Astrocyte of the hippocampus (primary cell): ENCODE measurements at places on chromosomes 12 and 14.

- no peak for DNase-seq
Measured at GRCh38 chr14:102510616-102511520, 1.3 kb upstream of the ANKRD9 start.

DNA sequence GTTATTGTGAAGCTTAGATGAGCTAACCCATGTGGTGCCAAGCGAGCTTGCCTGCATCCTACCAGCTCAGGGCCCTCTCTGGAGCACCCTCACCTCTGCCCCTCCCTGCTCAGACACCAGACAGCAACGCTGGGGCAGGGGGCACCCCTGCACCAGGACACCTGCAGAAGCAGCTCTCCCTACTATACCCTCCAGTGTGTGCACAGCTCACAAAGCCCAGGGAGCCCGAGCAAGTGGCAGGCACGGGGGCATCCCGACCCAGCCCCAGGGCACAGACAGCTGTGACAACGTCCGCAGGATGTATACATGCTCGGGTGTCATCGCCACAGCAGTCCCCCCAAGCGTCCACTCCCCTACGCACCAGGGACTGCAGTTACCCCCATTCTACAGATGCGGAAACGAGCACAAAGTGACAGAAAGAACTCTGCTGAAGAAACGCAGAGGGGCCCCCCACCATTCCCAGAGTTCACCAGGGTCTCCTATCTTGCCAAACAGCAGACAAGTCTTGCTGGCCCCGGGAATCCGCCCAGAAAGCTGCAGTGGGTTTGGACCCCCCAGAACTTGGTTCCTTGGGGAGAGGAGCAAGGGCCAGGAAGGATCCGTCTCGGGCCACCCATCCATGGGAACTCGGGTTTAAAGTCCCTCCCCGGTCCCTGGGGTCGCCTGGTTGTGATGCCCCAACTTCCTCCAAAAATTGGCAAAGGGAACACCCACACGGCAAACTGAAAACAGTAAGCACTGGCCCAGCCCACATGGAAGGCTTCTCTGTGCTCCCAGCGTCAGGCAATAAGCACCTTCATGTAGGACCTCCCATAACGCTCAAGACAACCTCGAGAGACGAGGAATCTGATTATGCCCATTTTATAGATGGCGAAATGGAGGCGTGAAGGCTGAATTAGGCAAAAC, 12.0 kb downstream of the NCOR2 start:
- DNase-seq = no peak

DNA sequence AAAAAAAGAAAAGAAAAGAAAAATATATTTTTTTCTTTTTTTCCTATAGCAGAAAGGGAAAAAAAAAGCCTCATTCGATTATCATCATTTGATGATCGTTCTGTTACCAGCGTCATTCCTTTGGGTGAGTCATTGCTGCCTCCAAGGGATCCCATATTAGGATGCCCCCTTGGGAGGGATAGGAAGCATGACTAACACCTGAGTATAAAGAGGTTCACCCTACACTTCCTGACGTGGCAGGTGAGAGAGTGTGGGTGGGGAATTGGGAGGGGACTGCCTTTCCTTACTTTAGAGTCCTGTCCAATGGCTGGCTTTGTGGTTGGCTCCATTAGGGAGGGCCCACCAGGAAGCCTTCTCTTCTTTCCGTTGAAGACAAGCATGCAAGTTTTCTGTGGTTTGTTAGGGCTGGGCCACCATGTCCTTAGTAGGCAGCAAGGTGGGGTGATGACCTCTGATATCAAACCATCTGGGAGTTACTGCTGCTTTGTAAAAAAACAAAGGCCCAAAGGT, 56.1 kb upstream of the FUT8 start:
- peak; percentile 66 for DNase-seq

- peak; percentile 24 for DNase-seq
Measured at GRCh38 chr12:24121911-24122310, 172.4 kb upstream of the SOX5 start.

- peak; percentile 5 for DNase-seq
Measured at GRCh38 chr12:38878333-38878705, 27.1 kb downstream of the CPNE8 start.

DNA sequence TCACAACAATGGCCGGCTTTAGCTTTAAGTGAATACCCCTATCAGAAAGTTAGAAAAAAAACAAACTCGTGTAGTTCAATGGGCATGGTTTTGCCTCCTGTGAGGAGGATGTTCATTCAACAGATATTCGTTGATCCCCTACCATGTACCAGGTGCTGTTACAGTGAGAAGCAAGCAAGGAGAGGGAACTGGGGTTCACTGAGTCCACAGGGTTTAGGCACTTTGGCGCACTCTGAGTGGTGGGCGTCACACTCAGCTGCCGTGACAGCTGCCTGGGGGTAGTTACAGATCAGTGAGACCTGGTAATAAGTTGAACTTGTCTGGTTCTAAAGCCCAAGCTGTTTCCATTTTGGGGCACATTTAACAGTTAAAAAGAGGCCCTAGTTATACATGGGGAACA, 74.2 kb downstream of the PAPOLA start:
- no peak for DNase-seq

- peak; percentile 7 for DNase-seq
Measured at GRCh38 chr14:23171222-23171975, 12.1 kb downstream of the SLC7A8 start.

DNA sequence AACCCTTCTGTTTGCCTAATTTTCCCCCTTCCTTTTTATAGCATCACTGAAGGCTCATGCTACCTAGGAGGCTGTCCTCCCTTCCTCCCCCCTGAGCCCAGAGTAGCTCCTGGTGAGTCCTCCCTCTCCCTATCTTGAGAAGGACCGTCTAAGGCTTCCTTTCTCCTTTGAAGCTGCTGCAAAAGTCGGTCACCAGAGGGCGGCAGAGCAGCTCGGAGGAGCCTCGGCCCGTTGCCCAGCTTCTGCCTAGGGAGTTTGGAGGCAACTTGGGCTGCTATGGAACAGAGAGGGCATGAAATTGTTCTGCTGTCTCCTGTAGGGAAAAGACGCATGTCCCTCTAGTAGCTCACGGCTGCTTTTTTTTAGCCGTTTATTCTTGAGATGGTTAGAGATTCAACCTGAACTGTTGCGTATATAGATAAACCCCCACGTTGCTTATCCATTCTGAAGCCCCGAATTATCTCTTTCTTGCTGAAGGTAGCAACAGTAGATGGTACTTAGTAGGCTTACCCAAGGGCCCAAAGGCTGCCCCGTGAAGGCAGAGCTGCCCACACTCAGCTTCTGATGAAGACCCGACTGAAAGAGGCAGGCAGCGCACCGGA, 5.7 kb downstream of the WNT5B start:
- peak; percentile 89 for DNase-seq

DNA sequence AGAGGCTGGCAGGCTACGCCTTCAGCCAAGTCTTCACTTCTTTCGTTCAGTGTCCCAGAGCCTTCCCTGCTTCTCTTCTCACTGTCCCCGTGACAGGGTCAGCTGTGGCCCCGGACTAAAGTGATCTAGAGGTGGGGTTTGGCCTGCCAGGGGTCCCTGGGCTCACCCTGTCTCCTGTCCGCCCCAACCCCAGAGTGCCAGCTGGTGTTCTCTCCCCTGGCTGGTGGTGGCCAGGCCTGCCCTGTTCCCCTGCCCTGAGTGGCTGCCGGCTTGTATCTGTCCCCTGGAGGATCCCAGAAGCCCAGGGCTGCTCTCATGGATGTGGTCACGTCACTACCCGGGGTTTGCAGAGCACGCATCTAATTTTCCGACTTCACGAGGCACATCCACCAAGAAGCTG, 297.4 kb downstream of the GLT1D1 start:
- DNase-seq = no peak

DNA sequence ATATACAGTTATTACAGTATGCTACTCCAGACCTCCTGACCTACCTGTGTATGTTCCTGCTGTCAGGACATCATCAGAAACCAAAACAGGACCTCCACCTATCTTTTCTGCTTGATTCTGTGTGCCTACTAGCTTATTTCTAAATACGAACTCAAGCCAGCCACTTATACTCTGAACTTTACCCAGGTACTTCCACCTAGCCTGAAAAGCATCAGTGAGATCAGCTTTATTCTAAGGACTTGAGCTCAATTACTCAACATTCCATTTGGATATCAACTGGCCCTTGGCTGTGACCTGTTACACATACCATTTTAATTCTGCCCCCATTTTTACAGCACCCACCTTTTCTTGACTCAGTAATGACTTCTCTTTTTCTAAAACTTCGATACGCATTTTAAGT, 29.2 kb downstream of the TRIP11 start:
- no peak for DNase-seq

GRCh38 chr14:88026890-88027289, 22.0 kb downstream of the GPR65 start:
- DNase-seq = no peak
